Stimulated activated memory B cell treated with anti-CD40 and anti-IgM and Interleukin-4, amounts not matched to agents 10 μg/mL and 1 μg/mL and 100 μg/mL, for 72 hours (primary cell): ENCODE measurements at places on chromosomes 7 and 10.

GRCh38 chr7:116776610-116777289 is 85.6 kb upstream of the CAPZA2 start:
- ATAC-seq: no peak

- ATAC-seq: no peak
Observed at GRCh38 chr10:75166623-75166972, 44.0 kb upstream of the VDAC2 start.

DNA sequence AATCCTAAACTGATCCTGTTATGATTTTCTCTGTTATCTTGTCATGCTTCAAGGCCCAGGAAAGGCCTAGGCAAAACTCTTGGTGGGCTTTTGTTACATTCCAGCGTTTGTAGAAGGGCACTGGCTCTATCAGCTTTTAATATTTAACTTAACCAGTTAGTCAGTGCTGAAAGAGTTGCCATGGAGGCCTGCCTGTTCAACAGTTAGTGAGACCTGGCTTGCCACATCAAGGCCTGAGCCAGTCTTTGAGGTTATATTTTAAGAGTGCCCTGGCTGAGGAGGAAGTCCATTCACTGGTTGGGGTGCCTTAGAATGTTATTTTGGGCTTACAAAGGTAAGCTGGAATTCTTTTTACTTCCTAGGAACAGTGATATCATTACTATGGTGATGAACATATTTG is 144.1 kb upstream of the NRG3 start:
- no peak for ATAC-seq

GRCh38 chr7:108314551-108314950 is 141.7 kb downstream of the NRCAM start:
- no peak for ATAC-seq
